Endothelial cell (in vitro differentiated cells): ENCODE measurements at places on chromosomes 5 and 9.
A peak's percentile ranks its signal among the peaks of the same experiment; 100 is the strongest.

DNA sequence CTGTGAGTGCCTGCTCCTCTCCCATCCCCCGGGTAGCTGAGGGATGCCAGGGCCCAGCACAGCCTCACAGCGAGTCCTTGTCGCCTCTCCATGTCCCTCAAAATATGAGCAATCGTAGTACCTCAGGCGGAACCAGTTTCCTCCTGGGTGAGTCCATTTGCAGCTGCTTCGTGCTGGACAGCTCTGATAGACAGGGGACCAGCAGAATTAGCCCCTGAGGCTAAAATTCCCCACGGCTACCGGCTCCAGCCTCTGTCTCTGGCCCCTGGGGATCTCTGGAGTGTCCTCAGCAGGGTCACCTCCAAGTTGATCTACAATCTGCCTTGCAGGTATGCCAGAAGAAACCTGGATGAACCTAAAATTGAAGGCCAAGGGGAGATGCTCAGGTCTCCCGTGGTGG is 115.8 kb upstream of the FBXL7 start:
- DNase-seq: no peak

GRCh38 chr9:130901498-130902203 is 5.0 kb upstream of the QRFP start:
- DNase-seq: no peak

- no peak for DNase-seq
Measured at GRCh38 chr9:80632041-80632440, 1057.3 kb downstream of the TLE1 start.

DNA sequence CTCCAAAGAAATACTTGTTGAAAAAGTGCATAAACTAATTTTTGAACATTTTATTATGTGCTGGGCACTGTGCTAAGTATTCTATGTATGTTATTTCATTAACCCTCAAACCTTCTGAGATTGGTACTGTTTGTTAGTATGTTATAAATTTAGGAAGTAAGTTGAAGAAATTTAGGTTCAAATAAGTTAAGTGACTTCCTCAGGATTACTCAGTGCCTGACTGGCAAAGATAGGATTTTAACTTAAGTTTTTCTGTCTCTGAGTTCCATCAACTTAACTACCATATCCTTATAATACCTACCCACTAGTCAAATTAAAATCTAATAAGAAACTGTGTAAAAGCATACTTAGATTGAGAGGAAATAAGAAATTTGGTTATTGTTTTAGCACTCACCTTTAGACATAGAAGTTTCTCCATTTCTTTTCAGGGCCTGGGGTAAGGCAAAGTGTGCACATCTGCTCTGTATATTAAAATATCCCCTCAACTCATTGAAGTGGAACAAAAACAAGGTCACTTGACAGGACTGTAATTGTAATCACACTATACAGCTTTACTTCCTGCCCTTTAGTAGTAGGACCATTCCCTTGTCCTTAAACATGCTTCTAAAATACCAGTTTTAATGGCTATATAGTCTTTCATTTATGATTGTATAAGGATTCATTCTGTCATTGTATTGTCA is 15.2 kb downstream of the TGFBR1 start:
- no peak for DNase-seq

GRCh38 chr9:127085186-127085585 is 37.2 kb downstream of the ANGPTL2 start:
- no peak for DNase-seq

DNA sequence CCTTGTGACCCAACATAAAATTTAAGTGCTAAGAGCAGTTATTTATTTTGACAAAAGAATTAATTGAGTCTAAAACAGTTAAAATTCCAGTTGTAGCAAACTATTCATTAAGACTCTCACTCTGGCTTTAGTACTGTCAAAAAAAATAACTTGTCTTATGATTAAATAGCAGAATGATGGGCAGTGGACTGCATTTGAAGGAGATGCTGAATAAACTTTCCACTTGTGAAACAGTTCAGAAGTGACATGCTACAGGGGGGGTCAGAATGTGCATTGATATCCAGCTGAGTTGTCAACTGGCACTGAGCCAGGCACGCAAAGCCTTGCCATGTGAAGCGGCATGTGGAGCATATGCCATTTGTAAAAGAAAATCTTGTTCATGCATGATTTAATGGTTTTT is 76.0 kb downstream of the FCHO2 start:
- DNase-seq: no peak

DNA sequence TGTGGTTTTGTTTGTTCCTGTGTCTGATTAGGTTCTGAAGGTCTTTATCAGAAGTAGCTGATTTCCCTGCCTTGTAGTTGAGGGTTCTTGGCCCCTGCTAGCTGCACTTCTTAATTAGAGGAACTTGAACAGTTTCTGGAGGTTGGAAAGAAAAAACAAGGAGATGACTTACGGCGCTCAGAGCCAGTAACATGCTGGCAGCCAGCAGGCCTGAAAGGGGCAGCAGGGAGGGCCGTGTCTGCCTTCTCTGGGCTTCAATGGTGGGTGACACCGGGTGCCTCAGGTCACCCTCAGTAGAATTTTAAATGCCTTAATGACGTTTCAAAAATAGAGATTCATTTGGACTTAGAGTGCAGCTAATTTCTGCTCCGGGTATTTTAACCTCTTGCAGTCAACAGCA is 15.8 kb downstream of the UBE2QL1 start:
- no peak for DNase-seq

GRCh38 chr5:178357121-178357521 is 124.5 kb upstream of the PHYKPL start:
- peak; percentile 28 for DNase-seq

- no peak for DNase-seq
Measured at GRCh38 chr9:26677965-26678706, 214.5 kb downstream of the CAAP1 start.

GRCh38 chr5:112023766-112024165 is 266.8 kb upstream of the NREP start:
- no peak for DNase-seq

DNA sequence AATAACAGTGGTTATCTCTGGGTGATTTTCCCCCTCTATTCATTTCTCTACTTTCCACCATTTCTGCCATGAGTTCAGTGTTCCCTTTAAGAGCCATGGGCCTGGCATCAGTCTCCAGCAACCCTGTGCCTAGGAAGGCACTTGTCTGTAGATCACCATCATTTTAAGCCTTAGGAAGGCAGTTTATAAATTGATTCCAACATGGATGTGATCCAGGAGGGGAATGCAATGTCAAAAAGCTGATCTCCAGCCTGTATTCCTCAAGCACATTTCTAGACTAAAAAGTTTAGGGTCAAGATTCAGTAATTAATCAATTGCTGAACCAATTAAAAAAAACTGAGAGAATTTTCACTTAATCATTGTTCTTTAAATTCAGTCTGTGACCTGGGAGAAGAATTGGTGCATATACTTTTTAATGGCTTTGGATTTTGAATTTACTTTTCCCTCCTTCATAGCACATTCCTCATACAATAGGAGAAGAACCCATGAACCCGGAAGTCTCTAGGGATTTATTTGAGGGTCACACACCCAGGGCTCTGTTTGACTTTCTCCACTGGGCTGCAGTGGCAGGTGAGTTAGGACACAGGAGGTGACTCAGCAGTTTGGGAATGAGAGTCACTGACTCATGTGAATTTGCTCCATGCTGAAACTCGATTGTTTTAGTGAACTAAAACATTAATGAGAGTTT is 6.1 kb upstream of the ERMP1 start:
- DNase-seq: no peak

GRCh38 chr9:116101516-116101915 is 52.1 kb upstream of the PAPPA start:
- DNase-seq: no peak

DNA sequence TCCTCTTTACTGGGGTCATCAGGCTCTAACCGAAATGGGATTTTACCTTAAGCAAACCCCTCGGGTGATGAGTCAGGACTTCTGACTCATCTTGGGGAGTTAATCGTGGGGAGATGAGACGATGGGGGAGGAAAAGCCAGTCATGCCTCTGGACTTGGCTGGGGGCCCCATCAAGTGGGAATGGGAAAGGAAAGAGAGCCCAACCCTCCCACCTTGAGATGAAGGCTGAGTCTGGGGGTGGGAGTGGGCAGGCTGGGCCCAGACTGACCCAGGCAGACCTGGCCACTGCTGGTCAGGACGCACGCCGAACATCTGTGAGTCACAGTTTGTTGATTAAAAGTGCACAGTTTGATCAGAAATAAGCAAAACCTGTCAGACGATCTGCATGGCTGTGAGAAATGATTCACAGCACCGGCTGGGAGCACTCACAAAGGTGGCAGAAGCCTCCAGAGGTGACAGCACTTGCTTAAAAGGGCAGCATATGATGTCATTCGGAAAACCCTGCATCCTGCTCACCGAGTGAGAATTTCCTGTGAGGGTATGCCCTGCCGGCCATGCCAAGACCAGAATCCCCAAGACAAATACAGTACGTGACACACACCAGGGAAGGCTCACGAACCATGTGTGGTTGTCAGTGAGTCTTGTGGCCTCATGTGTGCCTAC is 50.0 kb upstream of the SLC25A51 start:
- DNase-seq: no peak

- DNase-seq: no peak
Measured at GRCh38 chr5:65247594-65247993, 234.1 kb downstream of the ADAMTS6 start.

DNA sequence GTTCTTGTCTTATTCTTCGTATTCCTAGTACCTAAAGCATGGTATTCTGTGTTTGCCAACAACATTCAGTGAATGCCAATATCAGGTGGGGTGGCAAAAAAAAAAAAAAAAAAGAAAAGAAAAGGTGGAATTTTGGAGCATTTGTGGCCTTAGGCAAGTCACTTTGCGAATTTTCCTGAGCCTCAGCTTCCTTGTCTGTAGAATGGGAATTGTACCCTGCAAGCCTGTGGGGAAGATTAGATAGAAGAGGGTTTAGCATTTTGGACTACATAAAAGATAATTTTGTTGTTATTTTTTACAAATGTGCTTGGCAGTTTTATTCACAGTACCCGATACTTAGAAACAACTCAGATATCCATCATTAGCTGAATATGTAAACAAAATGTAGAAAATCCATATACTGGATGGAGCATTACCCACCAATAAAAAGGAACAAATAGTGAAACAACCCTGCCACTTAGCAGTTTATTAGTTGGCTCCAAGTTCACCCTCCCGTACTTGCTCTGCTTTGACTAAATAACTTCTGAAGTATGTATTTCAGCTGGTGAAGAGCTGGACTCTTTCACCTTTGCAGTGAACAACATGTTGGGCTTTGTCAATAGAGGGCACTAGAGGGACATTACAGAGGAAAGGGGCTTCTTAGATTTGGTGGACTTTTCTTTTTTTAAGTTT is 13.6 kb downstream of the UBE2D2 start:
- peak; percentile 18 for DNase-seq

DNA sequence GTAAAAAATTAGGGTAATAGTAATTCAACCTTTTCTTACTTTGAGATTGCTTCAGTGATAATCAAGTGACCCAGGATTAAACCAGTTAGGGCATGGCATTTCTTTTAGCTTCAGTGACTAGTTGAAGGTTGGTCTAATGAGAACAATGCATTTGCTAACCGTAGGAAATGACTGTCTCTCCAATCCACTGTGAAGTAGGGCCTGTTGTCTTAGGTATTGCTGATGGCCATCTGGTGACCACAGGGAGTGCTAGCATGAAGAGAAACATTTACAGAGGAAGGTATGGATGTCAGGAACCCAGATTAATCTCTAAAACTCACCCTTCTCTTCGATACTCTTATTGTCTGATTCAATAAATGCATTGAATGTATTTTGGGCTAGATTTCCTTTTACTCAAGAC is 535.9 kb upstream of the SEMA6A start:
- no peak for DNase-seq

GRCh38 chr9:127763918-127764384 is 14.5 kb downstream of the SH2D3C start:
- peak; percentile 76 for DNase-seq

DNA sequence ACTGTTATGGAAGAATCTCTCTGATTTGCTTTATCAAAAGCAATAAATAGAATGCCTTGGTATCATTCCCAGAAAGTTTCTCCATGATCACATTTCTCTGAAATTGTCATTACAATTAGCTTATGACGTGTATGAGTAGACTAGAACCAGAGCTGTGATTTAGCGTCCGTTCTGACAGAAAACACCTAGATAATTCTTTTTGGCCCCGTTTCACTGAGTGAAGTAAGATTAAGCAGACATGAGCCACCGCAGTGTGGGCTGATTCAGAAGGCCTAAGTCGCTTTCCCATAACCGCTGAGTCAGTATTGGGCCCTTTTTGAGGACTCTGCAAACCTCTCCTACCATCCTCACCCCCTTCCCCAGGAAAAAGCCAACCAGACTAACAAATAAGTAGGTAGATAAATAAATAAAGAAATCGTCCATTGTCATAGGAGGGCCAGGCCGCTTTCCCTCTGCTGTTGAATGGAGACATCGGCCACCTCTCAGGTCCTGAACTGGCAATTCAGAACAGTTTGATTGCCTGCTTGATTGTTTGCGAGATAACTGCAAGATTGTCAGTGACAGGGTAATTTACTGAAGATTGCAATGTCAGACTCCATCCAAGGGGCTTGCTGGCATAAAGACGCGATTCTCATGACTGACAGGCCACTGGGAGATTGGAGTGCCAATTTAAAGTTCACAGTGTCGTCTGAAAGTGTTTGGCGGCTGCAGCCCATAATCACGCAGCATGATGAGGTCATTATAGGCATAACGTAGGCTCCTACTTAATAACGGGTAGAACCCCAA is 105.0 kb upstream of the WWC1 start:
- no peak for DNase-seq
